NCI-H1105 (cell line): ENCODE measurements at places on chromosomes 3 and 15.

DNA sequence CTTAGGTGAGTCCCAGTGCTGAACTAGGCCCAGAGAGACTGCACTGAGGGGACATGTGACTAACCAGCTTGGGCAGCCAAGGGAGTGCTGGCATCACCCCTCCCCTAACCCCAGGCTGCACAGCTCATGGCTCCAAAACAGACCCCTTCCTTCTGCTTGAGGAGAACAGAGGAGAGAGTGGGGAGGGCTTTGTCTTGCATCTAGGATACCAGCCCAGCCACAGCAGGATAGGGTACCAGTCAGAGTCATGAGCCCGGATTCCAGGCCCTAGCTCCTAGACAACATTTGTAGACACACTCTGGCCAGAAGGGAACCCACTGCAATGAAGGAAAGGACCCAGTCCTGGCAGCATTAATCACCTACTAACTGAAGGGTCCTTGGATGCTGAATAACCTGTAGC lies 49.9 kb upstream of the PLSCR4 start:
- DNase-seq = no peak

DNA sequence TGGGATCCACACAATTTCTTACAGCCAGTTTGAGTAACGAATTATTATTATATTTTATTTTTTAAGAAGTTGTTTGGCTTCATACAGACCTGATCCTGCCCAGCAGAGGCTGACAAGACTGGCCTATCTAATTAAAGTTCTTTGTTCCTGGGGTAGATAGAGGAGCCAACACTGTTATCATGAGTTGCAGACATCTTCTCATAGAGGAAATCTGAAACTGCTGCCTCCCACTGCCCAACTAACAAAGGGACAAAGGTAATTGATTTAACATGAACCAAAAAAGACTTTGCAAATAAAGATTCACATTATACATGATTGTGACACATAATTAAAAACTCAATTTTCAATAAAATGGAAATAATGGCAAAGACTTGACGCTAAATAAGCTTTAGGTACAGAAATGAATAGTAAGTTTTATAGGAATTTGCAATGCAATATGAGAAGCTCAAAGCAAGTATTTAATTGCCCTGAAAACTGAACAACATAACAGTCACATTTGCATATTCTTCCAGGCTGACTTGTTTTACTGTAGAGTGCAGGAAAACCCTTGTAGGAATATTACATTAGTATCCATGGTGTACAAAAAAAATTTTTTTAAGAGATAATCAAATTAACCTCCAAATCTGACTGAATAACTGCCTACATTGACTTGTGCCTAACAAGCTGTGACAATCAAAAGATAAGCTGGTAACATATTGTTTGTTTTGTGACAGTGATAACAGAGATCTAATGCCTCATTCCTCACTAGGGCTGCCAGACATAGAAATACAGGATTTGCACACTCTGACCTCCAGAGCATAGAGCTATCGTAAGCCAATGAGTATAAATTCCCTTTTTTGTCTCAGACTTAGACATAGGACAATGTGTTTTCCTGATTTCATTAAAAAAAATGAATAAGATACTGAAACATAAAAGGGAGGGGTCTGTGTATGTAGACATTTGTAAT lies 273.2 kb downstream of the MFSD1 start:
- DNase-seq = no peak

DNA sequence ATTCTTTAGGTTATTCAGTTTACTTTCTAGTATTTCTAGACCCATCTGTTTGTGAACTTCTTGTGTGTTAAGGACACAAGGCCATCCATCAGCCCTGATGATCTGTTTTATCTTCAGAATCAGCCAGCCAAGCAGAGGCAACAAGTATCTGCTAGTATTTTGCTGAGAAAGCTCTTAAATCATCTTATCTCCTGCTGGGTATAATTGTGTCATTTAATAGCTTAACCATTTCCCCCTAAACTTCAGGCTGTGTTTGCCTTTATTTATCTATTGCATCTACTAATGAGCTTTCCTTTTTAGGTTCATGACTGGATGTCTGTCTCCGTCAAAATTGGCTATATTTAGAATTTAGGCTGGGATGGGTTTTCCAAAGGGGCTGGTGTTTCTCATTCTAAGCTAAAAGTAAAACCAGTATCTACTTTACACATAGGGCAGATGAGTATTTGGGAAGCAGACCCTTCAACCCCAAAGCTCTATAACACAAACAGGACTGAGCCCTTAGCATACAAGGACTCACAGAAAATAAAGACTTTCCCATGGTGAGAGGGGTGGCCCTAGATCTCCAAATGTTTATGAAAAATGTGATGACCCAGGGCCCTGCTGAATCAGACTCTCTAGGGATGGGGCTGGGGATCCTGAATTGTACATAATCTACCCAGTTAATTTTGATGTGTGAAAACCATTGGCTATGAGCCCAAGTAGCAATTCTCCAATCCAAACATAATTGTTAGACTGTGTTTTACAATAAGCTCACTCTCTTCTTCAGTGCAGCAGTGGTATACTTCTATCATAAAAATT lies 65.3 kb upstream of the PSMD6 start:
- no peak for DNase-seq

GRCh38 chr3:145266368-145266767 lies 894.6 kb downstream of the PLOD2 start:
- DNase-seq = no peak

GRCh38 chr3:58350627-58351013 lies 17.9 kb downstream of the PXK start:
- no peak for DNase-seq

DNA sequence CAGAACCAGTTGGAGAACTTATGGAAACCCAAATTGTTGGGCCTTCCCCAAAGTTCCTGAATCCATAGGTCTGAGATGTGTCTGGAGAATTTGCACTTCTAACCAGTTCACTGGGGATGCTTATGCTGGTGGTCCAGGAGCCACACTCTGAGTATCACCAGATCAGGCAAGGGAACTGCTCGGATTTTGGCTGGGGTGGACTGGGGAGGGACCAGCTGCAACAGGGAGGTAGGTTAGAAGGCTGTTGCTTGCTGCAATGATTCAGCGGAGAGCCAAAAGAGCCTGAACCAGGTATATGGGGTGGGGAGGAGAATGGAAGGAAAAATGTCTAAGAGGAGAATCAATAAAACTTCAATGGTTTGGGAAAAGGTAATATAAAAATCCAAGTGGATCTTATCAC lies 45.9 kb upstream of the EPHB1 start:
- DNase-seq = no peak

DNA sequence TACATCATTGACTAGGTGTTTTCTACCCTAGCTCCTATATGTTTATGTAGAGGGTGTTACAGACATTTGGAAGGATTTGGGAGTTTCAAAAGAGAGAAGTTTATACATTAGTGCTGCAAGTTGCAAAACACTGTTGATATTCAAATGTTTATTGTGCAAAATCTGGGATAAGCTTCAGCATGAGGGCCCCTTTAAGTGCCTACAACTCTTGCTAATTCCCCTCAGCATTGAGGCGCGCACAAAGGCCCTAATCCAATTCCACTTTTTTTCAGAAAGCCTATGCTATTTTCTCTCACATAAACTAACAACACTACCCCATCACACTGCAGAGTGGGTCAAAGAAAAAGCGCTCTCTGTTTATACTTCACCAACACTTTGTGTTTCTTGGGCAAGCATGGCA lies 208.0 kb downstream of the NR2F2 start:
- DNase-seq = no peak

GRCh38 chr3:138694287-138695007 lies 85.9 kb downstream of the FAIM start:
- no peak for DNase-seq

- no peak for DNase-seq
Observed at GRCh38 chr3:100106531-100107141, 7.7 kb downstream of the FILIP1L start.

DNA sequence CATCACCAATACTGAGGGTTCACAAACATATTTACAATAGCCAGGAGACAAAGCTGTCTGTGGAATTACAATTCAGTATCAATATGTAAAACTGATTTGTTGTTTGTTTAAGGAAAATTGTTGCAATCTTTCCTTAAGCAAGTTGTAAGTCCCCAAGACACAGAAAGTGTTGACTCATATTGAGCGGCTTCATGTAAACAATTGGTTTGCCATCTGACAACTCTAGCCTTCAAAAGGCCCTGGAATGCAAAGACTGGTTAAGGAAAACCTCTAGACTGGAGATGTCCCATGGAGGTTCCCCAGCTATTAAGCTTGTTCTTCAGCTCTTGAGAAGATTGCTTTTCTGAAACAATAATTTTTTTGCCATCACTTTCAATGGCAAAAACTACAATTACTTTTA lies 283.7 kb upstream of the PROK2 start:
- DNase-seq = no peak

DNA sequence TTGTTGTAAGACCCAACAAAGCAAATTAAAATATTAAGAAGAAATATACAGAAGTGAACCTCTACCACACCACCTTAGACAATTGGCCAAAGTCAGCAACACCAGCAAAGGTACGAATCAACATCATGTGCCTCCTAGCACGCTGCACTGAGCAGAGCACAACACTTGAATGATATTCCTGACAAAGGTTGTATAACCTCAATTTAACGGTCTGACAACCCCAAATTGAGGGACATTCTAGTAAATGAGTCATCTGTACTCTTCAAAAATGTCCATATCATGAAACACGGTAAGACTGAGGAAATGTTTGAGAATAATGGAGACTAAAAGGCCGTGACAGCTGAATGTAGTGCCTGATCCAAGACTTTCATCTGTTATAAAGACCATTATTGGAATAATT lies 41.3 kb upstream of the TNFSF10 start:
- no peak for DNase-seq

DNA sequence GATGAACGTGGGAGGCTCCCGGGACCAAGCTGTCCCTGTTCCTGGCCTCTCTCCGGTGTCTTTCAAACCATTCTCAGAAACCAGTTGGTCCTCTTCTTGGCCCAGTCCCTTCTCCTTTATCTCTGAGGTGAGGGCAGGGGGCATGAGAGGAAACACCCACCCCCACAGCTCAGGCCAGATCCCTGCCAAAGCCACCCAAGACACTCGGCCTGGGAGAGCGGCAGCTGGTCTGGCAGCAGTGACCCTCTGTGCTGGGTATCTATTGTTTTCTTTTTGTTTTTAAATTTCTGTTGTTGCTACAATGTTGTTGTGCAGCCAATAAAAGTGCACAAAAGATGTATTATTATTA lies 27.3 kb downstream of the ACSBG1 start:
- DNase-seq = no peak

DNA sequence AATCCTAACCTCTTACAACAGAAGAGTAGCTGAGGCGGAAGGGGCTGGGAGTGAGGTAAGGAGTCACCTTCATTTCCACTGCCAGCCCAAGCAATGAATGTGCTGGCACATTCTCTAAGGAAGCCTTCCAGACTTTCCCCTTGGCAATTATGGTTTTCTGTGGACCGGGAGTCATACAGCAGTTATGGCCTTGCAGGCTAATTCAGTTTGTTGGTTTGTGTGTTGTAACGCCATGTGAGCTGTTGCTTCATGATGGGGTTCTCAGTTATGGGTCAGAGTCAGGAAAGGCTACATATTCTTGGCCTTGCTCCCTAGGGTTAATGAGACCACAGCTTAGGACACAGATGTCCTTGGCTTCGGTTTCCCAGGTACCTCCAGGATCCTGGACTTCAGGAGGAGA lies 137.0 kb downstream of the ADAMTS17 start:
- DNase-seq = no peak

DNA sequence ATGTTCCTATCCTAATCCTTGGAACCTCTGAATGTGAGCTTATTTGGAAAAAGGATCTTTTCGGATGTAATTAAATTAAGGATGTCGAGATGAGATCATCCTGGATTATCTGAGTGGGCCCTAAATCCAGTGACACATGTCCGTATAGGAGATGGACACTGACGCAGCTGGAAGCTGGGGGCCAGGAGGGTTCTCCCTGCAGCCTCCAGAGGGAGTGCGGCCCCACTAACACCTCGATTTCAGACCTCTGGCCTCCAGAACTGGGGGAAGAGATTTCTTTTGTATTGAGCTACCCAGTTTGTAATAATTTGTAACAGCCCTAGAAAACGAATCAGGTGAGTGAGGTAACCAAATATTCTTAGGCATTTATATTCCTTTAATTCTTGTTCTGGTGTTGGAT lies 2.5 kb downstream of the DNAJB8 start:
- no peak for DNase-seq

- no peak for DNase-seq
Observed at GRCh38 chr15:38688761-38689160, 124.1 kb upstream of the RASGRP1 start.

DNA sequence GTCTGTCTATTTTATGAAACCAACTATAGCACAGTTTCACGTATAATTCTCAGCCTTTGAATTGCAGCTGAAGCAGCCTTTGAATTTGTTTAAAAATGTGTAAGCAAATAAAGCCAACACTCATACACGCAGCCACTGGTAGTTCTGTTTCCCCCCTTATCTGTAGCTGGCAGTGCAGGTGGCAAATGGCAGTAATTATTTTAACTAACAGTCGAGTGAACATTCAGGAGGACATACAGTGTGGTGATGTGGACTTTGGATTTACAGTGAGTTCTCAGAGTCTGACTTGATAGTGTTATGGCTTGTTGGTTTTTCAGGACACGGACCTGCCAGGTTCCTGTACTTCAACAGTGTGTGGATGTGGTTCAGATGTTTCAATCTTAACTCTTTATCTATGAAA lies 64.0 kb upstream of the SKOR1 start:
- DNase-seq = peak; percentile 25

- peak; percentile 22 for DNase-seq
Observed at GRCh38 chr3:98596541-98597500, 3.4 kb upstream of the CPOX start.

DNA sequence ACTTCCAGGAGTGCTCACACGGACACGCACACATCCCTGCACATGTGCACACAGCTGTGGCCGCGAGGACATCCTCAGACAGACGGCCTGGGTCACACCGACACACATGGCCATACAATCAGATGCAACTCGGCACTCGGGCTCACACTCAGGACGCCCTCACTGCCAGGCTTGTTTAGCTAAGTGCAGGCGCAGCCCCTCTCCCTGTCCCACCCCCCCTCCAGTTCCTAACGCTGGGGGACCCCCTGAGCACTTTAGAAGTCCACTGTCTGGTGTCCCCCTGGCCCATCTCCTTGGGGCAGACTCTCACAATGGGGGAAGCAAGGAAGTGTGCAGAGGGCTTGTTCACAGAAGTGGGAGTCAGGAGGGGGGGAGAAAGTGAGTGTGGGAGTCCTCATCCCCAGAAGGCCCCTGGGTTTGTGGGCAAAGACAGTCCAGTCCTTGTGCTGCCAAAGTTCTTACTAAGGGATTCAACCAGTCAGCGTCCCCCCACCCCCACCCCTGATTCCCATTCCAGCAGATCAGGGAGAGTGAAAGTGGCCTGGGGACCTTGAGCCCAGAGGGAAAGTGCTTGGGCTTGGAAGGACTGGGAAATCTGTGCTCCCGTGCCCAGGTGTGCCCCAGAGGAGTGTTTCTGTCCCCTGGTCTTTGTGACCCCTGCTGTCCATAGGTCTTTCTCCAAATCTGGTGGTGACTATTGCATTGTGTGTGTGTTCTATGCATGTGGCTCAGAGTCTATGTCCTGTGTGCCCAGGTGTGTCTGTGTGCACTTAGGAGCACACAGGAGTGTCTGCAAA lies 767 bp upstream of the GATA2 start:
- no peak for DNase-seq

DNA sequence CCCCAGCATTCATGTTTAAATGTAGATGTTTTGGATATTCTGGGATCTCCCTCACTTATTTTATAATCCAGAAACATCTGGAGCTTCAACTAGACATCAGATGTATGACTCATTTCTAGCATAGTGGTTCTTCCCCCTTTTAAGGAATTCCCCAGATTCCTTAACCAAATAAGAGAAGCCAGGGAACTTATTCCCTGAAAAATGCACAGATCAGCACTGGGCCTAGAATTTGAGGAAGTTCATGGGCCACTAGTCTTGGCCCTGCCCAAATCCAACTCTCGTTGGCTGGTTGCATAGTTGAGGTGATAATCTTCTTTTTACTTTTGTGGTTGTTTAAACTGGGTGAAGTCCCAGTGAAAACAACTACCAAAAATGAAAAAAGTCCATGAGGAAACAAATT lies 20.4 kb downstream of the RARRES1 start:
- no peak for DNase-seq
